Mucosa of descending colon (tissue), 3 donors: ENCODE measurements at places on chromosomes 7 and 10. TPM values are rescaled to one million over a fixed set of nuclear protein-coding genes. Genes with fewer than 3 reads are reported as not detected.
A peak's percentile ranks its signal among the peaks of the same experiment; 100 is the strongest.

GRCh38 chr7:147584771-147585193 lies 1005.8 kb upstream of the C7orf33 start:
- no peak for DNase-seq

DNA sequence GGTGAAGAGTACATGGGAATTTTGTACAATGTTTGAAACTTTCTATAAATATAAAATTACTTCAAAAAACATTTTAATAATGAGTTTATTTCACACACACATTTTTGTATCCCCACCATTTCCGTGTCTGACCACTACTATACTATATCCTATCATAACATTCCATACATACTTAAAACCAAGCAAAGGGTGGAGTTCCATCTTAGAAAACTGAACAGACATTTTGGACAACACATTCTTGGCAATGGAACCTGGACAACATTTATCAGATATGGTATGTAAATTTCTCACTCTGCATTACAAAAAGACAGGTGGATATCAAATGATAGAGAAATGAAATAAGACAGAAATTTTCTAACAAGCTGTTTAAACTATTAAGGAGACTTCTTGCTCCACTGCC lies 168.9 kb downstream of the TWIST1 start:
- DNase-seq: no peak

DNA sequence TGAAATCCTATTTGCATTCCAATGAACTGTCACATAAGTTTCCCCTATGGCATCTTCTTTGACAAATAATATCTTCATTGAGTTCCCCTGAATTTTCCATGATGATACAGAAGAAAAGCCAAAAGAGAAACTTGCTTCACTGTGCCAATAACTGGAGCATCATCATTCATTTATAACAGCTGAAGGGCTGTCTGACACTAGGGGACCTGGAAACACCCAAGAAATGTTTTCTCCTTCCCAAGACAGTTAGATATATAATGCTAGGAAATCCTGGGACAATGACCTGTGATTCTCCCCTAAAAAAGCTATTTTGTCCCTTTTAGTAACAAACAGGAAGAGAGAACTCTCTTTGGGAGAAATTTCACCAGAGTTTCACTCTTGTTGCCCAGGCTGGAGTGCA lies 133.6 kb downstream of the SEMA3C start:
- DNase-seq: no peak

DNA sequence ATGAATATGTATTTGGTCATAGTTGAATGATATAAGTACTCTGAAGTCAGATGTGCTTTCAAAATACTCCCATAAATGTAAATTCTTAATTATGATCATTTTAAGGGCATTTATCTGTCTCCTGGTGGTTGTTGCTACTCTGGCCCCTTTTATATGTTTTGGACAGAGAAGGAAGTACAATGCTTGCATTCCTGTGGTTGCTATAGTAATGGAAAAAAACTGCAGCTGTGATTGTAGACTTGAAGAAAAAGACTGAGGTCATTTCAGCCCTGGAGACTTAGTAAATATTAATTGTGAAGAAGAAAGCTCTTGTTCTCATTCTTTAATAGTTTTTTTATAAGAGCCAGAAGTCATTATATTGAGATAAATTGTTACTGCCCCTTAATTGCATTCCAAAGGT lies 70.2 kb upstream of the FERD3L start:
- no peak for DNase-seq

DNA sequence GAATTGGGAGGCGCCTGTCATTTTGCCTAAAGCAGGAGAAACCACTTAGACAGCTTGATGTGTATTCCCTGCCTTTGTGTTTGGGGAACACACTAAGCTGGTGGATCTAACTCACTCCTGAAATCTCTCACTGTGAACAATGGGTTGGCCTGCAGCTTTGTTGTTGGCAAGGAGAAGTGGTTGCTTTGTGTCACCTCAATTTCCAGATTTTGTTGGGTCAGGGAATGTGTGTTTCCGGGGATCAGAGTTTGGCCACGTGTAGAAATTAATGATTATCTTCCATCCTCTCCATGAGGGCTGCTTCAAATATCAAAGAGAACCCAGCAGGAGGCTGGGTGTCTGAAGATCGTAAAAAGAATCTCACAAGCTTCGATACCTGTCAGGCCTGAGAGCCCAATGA lies 27.8 kb downstream of the A1CF start:
- DNase-seq: no peak

DNA sequence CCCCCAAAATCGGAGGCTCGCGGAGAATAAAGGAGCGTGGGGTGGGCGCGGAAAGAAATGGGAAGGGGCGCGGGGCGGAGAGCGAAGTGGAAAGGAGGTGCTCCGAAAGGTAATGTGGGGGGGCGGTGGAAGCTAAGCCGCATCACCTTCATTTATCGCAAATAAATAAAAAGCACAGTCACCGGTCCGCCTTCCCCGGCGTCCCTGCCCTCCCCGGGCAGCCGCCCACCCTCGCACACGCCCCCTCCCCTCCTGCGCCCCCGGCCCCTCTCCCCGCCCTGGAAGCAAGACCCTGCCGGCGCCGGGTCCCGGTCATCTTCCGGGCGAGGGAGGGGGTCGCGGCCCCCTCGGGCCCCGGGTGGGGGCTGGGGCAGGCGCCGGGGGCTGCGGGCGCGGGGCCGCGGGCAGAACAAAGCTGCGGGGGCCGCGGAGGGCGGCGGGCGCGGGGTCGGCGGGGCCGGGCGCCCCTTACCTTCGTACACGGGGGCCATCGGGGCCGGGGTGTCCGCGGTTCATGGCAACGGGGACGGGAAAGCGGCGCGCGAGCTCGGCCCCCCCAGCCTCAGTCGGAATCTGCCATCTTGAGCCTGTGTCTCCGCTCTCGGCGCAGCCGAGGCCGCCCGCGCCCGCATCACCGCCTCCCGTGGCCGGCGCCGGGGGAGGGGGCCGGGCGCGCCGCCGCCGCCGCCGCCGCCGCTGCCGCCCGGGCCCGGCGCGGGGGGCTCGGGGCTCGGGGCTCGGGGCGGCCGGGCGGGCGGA lies 486 bp downstream of the HIPK2 start:
- DNase-seq: peak; percentile 65

DNA sequence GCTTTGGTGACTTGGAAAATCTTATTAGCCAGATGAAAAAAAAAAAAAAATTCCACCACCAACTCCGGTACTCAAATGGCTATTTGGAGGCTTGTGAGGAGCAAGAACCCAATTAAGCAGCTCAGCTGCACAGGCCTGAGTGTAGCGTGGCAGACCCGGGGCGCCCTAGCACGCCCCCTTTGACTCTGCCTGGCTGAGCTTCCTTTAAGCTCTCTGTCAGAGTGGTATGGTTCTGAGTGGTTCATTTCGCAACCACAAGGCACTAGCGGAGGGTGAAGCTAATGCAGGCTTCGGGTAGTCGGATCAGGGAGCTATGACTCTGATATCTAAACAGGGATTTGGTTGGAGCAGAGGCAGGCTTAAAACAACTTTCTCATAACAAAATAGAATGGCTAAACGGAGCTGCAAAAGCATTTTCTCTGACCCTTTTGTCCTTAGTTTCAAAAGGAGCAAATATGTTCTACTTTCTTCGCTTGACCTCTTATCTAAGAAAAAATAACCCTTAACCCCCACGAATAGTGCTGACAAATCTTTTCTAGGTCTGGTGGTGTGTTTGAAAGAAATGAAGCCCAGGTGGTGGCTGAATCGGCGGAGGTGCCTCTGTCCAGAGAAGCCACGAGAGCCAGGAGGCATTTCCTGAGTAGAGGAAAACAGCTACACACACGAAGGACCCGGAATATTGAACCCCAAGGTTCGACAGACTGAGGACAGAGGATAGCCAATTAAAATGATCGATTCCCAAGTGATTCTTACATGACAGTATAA lies 285.4 kb upstream of the GLI3 start:
- no peak for DNase-seq

The PON1 gene
- total RNA-seq: not detected
